ENCODE measurements at places on chromosomes 16 and 17. TPM values are rescaled to one million over a fixed set of nuclear protein-coding genes. Genes with fewer than 3 reads are reported as not detected.

The USH1G gene
- under 0.01 TPM for total RNA-seq

The PITPNM3 gene
- total RNA-seq, result 0.44 TPM

The HSF5 gene
- under 0.01 TPM for total RNA-seq

The HSBP1 gene
- total RNA-seq, result 37.1 TPM

The KRTAP9-4 gene
- total RNA-seq, result not detected

The KRTAP2-1 gene
- total RNA-seq, result not detected

The C17orf50 gene
- total RNA-seq, result not detected

The CNTROB gene
- 31.7 TPM for total RNA-seq

The ZACN gene
- 0.15 TPM for total RNA-seq

The CD300LB gene
- total RNA-seq, result not detected

The TM4SF5 gene
- not detected for total RNA-seq

The CALB2 gene
- total RNA-seq, result 0.33 TPM

The SOX15 gene
- total RNA-seq, result 0.73 TPM

The USP43 gene
- not detected for total RNA-seq

The TELO2 gene
- total RNA-seq, result 23.3 TPM

The KCNH4 gene
- total RNA-seq, result under 0.01 TPM

The AOC3 gene
- total RNA-seq, result 1.5 TPM

The BCAR1 gene
- total RNA-seq, result 59.4 TPM

The NPIPB9 gene
- total RNA-seq, result 3.2 TPM

The HNF1B gene
- not detected for total RNA-seq

The LITAFD gene
- total RNA-seq, result not detected

The ADAD2 gene
- total RNA-seq, result not detected

The TBKBP1 gene
- 17.7 TPM for total RNA-seq

The CFDP1 gene
- 50.0 TPM for total RNA-seq

The MMP15 gene
- 6.1 TPM for total RNA-seq

The BMERB1 gene
- 61.5 TPM for total RNA-seq

The RHOT2 gene
- total RNA-seq, result 57.7 TPM

The ADAP2 gene
- total RNA-seq, result 4.5 TPM

The SGCA gene
- total RNA-seq, result 0.73 TPM

The KRT10 gene
- 3.5 TPM for total RNA-seq

The SLC25A10 gene
- 19.3 TPM for total RNA-seq

The EVI2A gene
- total RNA-seq, result 15.3 TPM

The HSDL1 gene
- total RNA-seq, result 27.2 TPM

The KRTAP2-2 gene
- total RNA-seq, result not detected

The GTF3C1 gene
- 81.0 TPM for total RNA-seq

The TPSD1 gene
- total RNA-seq, result not detected

The HAP1 gene
- under 0.01 TPM for total RNA-seq

The CMTM3 gene
- 7.1 TPM for total RNA-seq

The ASGR1 gene
- total RNA-seq, result 1.2 TPM

Data from smooth muscle cell of trachea (primary cell).